MCF 10A (cell line): ENCODE measurements at places on chromosomes 1 and 21.
A peak's percentile ranks its signal among the peaks of the same experiment; 100 is the strongest.

GRCh38 chr1:13823936-13824335, 123.9 kb downstream of the PRDM2 start:
- DNase-seq: no peak

GRCh38 chr1:159839116-159839849, 12.6 kb downstream of the SLAMF8 start:
- DNase-seq: no peak

- DNase-seq: no peak
Observed at GRCh38 chr1:226711976-226712741, 26.9 kb downstream of the ITPKB start.

GRCh38 chr1:221316491-221317056, 425.3 kb downstream of the DUSP10 start:
- DNase-seq: peak; percentile 90

DNA sequence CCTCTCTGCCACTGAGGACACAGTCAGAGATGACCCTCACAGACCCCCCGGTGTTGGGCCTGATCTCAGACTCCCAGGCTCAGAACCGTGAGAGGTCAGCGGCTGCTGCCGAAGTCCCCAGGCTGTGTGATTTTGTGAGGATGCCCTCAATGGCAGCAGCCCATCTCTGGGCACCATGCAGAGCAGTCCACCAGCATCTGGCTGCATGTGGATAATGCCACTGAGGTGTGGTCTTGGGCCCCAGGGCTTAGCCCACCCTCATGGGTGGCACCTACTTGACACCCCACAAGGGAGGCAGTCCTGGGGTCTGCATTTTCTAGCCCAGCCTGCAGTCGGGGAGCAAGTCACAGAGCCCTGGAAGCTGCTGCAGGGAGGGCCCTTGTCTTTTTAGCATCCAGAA, 5.5 kb upstream of the ACTRT2 start:
- DNase-seq: no peak

- DNase-seq: peak; percentile 49
Observed at GRCh38 chr1:246176126-246177024, 330.7 kb downstream of the SMYD3 start.

- DNase-seq: peak; percentile 91
Observed at GRCh38 chr1:82226186-82226505, 425.4 kb downstream of the ADGRL2 start.

DNA sequence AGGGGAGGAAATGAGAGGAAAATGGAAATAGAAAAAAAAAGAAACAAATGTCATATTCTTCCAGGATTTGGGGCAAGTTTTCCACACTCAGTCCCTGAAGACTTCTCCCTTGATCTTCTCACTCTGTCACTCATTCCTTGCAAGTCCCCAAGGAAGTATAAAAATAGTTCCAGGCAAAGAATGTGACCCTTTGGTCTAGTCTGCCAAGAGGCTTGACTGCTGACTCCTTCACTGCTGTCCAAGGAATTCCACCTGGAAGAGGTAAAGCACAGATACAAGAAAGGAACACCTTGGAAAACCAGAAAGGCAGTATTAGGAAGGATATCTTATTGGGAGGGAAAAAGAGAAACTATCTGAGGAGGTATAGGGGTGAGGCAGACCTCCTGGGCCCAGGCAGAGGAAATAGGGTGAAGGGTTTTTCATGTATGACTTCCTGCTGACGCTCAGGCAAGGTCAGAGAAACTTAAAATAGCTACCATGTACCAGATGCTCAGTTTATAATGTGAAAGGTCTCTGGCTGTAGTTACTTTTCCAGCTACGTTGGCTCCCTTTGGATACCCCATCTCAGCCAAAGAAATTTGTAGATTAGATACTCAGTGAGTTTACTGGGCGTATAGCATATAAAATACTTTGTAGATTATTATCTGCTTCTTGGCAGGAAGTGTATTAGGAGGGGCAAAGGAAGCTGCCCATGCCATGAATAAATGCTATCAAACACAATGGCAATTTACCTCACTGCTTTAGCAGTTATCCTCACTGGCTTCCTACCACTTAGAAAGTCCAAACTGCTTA, 2.0 kb upstream of the GJA5 start:
- no peak for DNase-seq

DNA sequence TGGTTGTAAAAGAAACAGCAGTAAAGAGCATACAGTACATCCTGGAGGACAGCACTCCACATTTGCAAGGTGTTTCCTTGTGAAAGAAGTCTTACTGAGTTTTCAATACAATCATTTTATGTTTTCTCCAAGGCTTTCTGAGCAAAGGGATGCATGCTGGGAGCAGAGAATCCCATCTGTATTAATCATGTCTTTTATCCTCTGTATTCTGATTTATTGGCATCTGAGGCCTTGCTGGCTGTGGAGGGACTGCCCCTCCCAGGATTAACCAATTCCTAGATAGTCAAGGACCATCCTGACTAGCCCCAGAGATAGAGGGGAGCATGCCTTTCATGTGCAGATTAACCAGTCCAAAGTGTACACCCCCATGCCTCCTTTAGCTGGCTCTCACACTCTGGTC, 476.3 kb downstream of the SIPA1L2 start:
- DNase-seq: no peak

DNA sequence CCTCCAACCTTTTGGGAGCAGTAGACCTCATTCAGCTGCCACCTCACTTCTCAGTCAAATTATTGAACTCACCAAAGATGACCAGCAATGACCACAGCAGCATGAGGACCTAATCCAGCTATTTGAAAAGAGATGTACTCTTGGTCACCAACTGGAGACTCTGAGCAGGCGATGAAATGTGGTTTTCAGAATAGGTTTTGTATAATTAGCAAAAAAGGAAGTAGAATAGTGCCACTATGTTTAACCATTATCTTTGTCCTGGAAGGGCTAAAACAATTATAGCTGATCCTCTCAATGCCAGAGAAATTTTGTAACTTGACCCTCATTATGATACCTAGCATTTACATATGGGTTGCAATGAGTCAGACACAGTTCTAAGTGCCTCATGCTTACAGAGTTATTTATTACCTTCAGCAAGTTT, at the start of gene FCRL2:
Gene FCRL2, minus strand, starts transcription at position 162 of the 421 bp plus-strand sequence. Its CDS starts 59 bp downstream, at position 103.
- no peak for DNase-seq

DNA sequence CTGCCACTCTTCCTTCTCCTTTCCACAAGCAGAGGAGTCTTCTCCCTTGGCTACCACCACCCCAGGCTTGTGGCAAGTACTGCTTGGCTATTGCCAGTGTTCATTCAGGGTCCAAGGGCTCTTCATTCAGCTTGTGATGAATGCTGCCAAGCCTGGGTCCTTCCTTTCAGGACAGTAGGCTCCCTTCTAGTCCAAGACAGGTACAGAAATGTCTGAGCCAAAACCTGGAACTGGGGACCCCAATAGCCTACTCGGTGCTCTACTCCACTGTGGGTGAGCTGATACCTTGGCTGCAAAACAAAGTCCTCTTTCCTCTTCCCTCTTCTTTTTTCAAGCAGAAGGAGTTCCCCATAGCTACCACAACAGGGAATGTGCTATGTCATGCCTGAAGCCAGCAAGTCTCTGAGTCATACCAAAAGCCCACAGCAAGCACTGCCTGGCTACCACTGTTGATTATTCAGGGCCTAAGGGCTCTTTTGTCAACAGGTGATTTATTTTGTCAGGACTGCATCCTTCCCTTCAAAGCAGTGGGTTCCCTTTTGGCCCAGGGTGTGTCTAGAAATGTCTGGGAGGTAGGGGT, 268.9 kb downstream of the HHAT start:
- peak; percentile 94 for DNase-seq

DNA sequence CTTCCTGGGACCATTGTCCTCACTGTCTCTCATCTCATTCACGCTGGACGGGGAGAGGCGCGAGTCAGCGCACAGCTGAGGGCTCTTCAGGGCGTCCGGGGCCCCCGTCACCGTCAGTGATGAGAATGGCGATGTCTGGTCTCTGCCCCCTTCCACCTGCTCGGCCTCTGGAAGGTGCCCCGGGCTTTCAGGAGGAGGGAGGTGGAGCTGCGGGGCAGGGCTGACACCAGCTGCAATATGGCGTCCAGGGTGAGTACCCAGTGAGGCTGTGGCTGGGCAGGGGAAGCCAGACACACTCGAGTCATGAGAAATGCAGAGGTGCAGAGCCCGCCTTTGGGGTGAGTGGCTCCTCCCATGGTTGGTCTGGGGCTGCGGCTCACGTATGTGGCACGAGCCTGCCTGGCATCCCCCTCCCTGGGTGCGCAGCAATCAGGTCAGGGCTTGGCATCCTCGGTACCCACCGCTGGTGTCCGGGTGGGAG, 15.1 kb downstream of the MORN1 start:
- no peak for DNase-seq
